ENCODE measurements at places on chromosomes 13 and 19. TPM values are rescaled to one million over a fixed set of nuclear protein-coding genes. Genes with fewer than 3 reads are reported as not detected.

The URAD gene
- not detected for total RNA-seq

The ZNF30 gene
- total RNA-seq = 3.2 TPM

The IL27RA gene
- total RNA-seq = 5.2 TPM

DNA sequence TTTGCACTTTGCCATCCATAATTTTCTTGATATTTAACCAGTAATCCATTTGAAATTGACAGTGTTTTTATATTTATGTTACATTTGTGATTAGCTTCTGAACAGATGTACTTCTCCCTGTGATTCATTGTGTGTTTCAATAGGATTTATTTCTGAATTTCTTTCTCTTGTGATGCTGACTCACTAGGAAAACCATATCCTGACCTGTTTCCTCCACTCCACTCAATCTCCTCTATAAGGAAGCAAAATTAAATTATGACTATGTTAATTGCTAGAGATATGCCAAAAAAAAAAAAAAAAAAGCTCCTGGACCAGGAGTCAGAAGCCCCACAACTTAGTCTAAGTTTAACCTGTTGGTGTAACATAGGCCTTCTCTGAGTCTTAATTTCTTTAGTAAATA is 614.6 kb upstream of the SPRY2 start:
- no peak for DNase-seq

DNA sequence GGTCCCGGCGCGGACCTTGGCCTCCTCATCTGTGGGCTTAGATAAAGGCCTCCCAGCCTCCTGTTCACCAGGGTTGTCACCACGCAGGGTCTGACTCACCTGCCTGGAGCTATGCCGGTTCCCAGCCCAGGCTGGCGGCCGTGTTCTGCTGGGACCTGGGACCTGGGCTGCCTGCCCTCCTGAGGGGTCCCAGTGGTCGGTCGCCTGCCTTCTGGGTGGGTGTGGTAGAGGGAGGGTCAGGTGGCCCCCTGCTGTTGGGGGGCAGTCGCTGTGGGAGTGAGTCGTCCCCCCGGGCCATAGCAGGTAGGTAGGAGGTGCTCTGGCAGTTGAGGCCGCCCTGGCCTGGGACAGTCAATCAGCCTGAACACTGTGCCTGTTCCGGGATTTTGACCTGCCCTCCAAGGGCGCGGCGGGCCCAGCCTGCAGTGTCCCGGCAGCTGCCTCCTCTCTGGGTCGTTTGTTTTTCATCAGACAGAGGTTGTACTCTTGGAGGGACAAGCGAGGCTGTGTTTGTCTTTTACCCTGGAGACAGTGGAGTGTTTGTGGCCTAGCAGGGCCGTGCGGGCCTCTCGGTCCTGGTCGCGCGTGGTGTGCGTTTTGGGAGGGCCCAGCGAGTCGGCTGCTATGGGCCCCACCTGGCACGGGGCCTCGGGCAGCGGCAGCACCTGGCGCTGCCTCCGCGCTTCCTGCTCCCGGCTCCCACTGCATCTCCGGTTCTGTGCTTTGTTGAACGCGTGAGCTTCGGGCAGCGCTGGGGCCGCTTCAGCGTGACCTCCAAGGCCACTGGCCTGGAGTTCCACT is 2.6 kb downstream of the ADAT3 start:
- no peak for DNase-seq

- DNase-seq = no peak
These were observed 19.2 kb downstream of the NECTIN2 start for GRCh38 chr19:44865196-44865767.

DNA sequence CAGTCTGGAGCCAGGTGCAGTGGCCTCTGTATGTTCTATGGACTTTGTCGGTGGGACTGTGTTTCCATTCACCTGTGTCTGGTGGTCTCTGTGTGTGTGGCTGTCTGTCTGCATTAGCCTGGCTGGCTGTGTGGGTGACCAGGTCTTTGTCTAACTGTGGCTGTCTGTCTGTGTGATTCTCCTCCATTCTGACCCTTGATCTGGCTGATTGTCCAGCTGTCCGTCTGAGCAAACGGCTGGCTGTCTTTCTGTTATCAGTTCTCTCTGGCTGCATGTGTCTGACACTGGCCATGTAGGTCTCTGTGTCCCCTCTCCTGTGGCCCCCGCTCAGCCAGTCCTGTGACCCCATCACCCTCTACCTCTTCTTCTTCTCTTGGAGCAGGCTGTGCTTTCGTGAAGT is 53.2 kb downstream of the CELF5 start:
- DNase-seq = no peak

- no peak for DNase-seq
These were observed 181.9 kb downstream of the NDFIP2 start for GRCh38 chr13:79662882-79663281.

DNA sequence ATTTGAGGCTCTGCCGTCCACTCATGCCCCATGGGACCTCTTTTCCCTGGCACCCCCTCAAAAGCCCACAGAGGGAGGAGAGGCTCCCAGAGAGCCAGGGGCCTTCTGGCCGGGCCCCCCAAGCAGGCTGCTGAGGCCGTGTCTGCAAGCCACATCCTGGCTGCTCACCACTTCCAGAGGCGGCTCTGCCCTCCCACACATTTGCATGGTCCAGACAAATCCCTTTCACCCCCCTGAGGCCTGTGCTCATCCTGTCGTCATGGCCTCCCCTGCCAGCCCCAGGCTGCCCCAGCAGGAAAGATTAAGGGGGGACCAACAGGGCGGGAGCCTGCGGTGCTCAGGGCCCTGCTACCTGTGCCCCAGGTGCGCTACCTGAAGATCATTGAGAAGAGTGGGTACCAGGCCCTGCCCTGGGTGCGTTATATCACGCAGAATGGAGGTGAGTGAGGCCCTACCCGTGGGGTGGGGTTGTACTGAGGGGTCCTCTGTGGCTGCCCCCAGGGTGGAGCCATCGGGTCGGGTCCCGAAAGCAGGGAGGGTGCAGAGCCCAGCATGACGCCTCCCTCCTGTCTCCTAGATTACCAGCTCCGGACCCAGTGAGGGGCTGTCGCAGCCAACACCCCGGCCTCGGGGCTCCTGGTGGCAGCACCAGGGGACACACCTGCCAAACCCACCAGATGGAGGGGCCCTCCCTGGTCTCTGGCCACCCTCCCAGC is 36.3 kb downstream of the AP1M1 start:
- no peak for DNase-seq

DNA sequence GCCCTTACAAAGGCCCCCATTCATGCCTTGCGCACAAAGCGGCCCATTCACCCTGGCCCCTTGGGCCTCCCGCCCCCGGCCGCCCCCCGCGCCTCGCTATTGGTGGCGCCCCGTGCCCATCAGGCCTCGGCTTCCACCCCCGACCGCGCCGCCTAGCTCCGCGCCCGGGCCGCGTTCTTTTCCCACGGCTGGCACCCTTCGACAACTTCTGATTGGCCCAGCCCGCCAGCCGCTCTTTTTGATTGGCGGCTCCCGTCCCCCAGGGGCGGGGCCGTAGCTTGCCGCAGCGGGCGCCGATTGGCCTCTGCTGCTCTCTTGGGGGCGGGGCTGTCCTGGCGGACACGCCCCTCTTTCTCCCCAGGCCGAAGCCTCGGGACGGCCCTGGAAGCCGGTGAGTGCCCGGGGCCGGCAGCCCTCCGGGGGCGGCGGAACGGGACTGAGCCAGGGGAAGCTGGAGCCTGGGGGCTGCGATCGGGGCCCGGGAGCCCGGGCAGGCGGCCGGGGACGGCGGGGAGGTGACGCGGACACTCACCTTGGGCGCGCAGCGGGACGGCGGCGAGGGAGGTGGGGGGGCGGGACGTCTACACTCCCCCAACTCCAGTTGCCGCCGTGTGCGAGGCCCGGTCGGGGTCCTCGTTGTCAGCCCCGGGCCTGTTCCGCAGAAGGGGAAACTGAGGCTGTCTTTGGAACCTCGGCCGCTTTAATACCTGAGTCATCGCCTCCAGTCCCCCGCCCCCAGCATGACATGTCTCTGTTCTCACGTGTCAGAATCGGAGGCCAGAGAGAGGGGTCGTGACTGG is at the start of gene MYH14:
Gene MYH14 (plus strand): TSS at position 342 of the 800 bp plus-strand sequence. CDS start 6,744 bp downstream, outside the sequence.
- DNase-seq = no peak

DNA sequence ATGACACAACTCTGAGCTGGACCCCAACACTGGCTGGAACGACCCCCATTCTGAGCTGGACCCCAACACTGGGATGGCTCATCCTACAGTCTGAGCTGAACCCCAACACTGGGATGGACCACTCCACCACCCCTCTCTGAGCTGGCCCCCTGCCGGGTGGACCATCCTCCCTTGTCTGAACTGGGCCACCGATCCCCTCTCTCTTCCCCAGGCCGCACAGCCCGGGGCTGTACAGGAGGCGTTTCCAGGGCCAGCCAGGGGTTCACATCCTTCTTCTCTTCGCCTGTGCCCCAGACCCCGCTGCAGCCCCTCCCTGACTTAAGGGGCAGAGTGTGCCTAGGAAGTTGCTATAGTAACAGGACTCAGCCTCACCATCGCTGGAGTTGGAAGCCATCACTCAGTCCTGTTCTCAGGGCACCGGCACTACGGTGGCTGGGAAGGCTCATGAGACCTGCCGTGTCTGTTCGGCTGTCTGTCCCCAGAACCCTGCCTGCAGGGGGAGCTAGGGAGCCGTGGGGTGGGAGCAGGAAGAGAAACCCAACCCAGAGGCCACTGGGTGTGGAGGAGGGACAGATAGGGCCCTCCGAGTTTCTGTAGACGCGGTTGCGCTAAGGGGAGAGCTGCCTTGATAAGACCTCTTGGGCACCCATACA is 3.7 kb downstream of the PRKACA start:
- no peak for DNase-seq

- no peak for DNase-seq
These were observed 205.5 kb downstream of the DCLK1 start for GRCh38 chr13:35925669-35926068.

GRCh38 chr13:72523049-72523448 is 204.4 kb downstream of the MZT1 start:
- DNase-seq = no peak

- DNase-seq = no peak
These were observed 28.5 kb upstream of the TEX29 start for GRCh38 chr13:111291908-111292307.

- no peak for DNase-seq
These were observed 2.9 kb downstream of the CDC16 start for GRCh38 chr13:114237415-114238112.

- DNase-seq = peak; percentile 11
These were observed 1.2 kb downstream of the KLF12 start for GRCh38 chr13:74132776-74133656.

DNA sequence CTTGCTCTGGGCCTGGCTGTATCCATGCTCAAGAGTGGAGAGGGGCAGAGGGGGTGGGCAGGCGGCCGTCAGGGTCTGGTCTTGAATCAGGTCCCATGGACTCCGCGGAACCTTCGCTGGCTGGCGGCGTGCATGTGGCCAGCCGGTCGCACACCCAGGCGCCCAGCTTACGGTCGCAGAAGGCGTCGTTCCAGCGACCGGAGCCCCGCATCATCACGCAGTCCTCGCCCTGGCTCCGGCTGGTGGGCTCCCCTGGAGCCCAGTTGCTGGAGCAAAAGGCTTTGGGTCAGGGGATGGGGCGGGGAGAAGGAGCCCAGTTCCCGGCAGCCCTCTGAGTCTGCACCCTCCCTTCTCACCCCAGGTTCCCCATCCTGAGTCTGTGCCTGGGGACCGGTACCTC is 8.5 kb downstream of the TRAPPC5 start:
- DNase-seq = no peak

GRCh38 chr13:43316946-43317353 is 293.6 kb downstream of the DNAJC15 start:
- no peak for DNase-seq

DNA sequence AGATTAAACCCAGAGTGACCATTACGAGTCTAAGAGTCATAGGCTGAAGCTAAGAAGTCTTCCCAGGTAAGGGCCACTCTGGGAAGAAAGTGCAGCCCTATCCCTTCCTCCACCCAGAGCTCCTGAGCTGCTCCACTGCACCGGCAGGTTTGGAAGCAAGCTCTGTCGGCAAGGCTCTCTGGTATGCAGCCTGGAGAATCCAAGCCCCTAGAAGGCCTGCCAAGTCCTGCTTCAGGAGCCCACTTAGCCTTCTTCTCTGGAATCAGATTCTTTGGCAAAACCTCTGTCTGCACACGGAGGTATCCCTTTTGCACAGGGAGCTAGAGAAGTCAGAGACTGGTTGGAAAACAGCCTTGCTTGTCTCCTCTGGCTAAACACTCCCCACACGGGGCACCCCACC is 58.5 kb downstream of the CEBPG start:
- DNase-seq = no peak

DNA sequence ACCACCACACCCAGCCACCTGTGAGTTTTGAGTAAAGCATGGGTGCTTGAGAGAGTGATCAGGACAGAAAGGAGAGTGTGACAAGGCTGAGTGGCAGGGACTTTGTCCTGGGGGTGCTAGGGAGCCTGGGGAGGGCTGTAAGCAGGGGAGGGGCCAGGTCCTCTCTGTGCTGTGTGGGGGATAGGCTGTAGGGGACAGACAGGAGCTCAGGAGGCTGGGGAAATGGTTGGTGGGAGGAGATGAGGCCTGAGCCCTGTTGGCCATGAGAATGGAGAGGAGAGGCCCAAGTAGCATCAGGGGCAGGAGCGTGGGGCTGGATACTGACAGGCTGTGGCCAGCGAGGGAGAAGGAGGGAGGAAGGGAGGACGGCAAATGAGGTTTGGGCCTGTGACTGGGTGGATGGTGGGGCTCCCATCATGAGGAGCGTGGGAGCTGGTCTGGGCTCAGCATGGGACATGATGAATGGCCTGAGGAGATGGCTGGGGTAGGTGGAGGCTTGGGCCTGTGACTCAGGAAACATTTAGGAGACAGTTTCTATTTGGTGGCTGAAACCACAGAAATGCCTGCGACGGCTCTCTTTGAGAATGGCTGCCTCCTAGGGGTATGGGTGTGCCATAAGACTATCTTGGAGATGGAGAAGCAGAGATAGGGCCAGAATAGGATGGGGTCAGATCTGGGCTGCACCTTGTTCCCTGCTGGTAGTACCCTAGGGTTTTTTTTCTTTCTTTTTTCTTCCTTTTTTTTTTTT is 25.0 kb downstream of the GRIN2D start:
- peak; percentile 40 for DNase-seq

- no peak for DNase-seq
These were observed 34.4 kb upstream of the ZNF835 start for GRCh38 chr19:56705939-56706338.

- DNase-seq = no peak
These were observed 422 bp upstream of the ZNF575 start for GRCh38 chr19:43532571-43532961.

GRCh38 chr19:34722353-34722752 is 11.7 kb upstream of the ZNF181 start:
- no peak for DNase-seq
